ENCODE measurements at places on chromosomes 6 and 20. TPM values are rescaled to one million over a fixed set of nuclear protein-coding genes. Genes with fewer than 3 reads are reported as not detected.

- DNase-seq, result no peak
Measured at GRCh38 chr6:146026873-146027272, 2.0 kb upstream of the GRM1 start.

DNA sequence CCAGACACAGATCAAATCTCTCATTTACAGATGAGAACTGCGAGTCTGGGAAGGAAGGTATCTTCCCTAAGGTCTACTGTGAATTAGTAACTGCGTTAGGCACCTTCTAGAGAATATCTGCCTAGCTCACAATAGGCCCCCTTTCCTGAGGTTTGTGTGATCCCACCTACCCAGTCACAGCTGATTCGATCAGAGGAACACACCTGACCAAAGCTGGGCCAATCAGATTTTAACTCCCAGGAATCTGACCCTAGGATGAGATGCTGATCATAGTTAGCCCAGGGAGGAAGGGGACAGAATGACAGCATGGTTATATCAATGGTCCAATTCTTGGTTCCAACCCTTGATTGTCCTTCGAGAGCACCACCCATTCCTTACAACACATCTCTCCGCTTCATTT, 7.4 kb upstream of the CCDC167 start:
- DNase-seq, result no peak

DNA sequence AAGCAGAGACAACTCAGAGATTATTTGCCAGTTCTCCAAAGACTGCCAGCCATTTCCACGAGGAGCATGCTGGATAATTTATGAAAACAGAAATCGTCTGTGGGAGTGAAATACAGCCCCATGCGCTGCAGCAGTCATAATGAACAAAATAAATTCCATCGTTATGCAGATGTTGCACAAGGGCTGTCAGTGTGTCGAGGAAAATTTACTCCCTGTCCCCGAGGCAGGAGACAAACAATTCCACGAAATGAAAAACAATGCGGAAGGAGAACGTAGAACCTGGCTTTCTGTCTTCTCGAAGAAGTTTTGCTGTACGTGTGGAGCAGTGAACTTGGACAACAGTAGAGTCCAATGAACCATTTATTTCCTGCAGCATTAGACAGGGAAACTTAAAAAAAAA, 399.4 kb downstream of the CD83 start:
- DNase-seq, result no peak

DNA sequence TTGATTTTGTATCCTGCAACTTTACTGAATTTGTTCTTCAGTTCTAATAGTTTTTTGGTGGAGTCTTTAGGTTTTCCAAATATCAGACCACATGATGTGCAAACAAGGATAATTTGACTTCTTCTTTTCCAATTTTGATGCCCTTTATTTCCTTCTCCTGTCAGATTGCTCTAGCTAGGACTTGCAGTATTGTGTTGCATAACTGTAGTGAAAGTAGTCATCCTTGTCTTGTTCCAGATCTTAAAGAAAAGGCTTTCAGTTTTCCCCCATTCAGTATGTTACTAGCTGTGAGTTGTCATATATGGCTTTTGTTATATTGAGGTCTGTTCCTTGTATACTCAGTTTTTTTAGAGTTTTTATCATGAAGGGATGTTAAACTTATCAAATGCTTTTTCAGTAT, 4.6 kb downstream of the MICB start:
- DNase-seq, result no peak

DNA sequence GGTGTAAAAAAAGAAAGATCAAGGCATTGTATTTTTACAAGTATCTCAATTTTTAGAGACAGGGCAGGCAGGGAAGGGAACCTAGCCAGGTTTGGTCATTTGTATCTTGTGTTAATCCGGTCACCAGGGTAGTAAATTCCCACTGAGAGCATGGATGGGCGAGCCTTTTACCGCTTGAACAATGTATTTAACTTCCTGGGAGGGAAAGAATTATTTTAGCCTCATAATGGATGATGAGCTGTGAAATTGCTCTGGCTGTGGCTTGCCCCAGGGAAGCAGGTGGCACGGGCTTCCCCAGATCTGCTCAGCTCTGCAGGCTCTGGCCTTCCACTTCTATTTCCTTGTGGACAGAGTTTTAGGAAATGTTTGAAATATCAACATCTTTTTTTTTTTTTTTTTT, 72.9 kb downstream of the TOX2 start:
- DNase-seq, result no peak

DNA sequence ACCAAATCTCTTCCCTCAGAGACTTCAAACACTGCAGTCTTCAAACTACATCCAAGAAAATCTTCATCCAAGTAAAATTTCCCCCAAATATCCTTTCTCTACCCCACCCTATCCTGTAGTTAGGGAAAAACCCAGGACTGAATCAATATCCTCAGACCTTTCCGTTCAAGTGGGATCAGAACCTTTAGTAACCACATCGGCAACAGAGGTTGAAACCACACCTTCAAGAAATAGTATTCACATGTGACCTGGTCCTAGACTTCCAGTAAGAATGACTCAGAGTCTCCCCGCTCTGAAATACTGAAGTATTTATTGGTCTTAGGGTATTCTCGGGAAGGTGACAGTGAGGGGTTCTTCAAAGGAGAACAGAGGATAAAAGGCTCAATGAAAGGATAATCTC, 8.7 kb downstream of the HLA-DPA1 start:
- no peak for DNase-seq

DNA sequence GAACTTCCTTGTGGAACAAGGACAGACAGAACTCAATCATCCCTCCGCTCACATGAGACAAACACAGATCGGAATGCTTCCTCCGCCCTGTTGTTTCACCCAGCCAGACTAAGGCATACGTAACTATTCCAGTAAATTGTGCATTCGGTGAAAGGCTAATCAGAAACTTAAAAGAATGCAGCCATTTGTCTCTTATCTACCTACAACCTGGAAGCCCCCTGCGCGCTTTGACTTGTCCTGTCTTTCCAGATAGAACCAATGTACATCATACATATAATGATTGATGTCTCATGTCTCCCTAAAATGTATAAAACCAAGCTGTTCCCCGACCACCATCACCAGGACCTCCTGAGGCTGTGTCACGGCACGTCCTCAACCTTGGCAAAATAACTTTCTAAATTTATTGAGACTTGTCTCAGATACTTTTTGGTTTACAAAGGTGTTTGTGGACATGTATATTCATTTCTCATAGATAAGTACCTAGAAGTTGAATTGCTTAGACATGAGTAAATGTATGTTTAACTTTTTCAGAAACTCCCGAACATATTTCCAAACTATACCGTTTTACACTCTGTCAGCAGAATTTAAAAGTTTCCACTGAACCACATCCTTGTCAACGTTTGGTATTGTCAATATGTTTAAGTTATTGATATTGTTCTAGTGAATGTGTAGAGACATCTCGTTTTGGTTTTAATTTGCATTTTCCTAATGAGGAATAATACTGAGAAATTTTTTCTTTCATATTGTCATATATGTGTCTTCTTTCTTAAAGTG, 197.6 kb upstream of the THBS2 start:
- no peak for DNase-seq

DNA sequence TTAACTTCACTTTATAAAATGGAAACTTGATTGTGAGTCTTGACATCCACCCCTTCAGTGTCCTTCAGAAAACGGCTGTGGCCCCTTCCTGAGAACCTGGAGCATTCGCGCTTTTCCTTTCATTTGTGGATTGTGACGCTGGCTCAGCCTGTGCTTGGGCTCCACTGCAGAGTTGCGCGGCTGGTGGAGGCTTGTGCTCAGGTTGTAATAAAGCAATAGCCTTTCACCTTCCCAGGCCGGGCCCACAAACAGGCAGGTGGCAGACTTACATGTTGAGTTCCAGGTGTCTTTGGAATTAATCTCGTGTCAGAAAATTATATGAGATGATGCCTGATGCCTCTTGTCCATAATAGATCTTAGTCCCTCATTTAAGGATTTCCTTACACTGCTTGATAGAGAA, 199.9 kb downstream of the CDH4 start:
- DNase-seq, result peak; percentile 71

- DNase-seq, result no peak
Measured at GRCh38 chr6:154292066-154292465, 64.5 kb downstream of the IPCEF1 start.

GRCh38 chr20:35511814-35512420, 17.5 kb downstream of the C20orf173 start:
- no peak for DNase-seq

DNA sequence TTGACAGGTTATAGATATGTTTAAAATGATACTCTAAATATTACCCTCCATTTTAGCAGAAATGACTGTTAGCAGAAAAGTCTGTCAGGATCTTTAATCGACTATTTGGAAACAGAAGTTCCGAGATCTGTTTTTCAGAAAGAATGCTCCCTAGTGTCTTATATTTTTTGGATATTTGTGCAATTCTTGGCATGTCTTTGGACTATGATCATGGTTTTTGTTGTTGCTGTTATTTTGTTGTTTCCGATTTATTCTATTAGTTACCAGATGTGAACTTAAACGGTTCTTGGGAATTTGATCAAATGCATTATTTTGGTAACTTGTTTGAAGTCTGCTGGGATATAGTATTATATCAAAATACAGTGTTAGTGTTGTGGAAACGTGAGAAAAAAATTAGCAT, 106.4 kb upstream of the CEP162 start:
- DNase-seq, result no peak

DNA sequence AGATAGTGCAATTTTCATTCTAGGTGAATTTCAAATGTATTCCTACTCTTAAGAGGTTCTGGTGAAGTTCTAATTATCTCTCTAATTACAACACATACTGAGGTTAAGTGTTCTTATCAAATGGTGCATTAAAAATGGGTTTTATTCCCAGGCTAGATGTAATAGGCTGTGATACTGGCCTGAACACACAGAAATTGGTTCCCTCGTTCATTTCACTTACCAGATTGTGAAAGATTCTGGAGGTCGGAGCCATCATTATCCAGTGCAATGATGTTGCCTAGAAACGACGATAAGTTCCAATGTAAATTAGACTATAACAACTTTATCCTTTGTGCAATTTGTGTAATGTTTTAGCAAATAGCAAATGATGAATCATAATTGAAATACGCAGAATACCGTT, 172.6 kb upstream of the SOX4 start:
- no peak for DNase-seq

DNA sequence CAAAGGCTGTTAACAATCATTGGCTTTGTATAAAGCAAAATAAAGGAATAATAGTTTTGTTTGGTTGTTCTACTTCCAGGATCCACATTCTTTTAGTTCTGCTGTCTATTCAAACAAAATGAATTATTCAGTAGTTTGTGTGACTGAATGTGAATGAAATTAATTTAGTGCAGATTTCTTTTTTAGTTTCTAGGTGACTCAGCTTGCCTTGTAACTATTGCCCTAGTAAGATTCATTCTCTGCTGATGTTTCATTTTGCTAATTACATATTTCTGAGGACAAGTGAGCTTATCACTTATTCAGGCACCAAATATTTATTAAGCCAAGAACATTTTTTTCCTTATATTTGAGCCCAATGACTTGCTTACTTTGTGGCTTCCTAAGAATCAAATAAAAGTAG, 46.5 kb upstream of the RIPOR2 start:
- no peak for DNase-seq

DNA sequence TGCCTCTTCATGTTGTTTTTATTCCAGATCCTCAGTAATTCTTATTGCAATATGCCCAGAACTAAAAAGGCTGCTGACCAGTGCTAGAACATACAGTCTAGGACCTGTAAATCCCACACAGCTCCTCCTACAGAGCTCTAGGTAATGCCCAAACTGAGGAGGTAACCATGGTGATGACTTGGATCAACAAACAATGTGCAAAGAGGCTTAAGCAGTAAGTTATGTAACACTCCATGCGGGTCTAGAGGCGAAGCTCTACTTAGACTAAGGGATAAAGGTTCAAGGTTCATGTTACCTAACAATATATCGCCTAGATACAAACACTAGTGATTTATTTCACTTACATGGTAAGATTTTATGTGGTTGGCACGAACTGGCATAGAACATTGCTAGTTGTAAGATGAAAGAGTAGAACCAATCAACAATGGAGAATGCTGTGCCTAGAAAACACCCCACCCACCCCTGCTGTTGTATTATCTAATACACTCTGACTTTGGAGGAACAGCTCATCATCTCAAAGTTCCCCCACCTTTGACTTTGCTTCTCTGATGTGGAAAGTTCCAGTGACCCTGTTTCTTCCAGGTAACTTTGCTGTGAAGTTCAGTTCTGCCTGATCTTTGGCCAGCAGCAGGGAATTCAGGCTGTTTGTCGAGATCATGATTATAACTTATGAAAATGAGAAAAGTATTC, 242.4 kb downstream of the ALDH8A1 start:
- no peak for DNase-seq

DNA sequence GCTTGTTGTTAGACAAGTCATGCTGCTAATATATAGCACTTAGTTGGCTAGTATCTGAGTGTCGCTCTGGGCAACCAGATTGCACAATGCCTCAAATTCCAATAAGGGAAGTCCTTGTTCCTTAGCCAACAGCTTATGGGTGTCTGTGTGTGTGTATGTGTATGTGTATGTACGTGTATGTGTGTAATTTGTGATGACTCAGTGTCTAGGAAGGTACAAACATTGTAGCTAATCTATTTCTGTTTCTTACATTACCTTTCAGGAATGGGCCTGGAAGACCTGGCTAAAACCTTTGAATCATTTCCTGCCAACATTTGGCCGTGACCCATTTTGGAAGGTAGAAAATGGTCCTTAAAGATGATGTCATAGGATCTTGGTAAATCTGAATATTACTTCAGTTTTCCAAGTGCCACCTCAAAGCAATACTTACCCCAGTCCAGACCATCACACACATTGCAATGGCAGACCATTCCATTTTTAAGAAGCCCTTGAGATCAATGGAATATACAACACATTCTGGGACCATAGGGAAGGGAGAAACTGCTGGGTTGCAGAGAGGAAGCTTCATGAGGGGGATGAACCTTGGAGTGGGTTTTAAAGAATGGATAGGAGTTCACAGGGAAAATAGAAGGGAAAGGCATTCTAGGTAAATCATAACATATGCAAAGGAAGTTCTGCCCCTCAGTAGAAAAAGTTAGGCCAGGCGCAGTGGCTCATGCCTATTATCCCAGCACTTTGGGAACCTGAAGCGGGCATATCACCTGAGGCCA, 25.1 kb downstream of the NEDD9 start:
- DNase-seq, result no peak

DNA sequence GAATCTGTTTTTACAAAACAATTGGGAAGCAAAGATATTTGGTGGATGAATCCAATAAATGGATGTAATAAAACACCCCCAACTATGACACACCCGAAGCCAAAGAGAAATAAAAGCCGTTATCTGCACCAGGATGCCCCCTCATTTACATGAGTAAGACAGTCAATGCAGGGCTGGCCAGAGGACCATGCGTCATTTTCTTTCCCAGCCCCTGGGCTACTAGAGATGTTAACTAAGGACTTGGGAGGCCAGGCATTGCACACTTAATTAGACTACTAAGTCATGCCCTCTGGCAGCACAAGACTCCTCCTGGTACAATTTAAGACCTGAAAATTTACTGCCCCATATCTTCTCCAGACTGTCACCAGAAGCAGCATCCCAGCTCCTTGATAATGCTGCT, 3.2 kb downstream of the LEMD2 start:
- DNase-seq, result no peak

Gene IPCEF1
- 1.5 TPM for total RNA-seq

Gene SMOC2
- total RNA-seq, result 46.3 TPM

Gene SNAP25
- 0.29 TPM for total RNA-seq

Gene GNMT
- 0.61 TPM for total RNA-seq

Gene RBPJL
- not detected for total RNA-seq

Gene C20orf144
- total RNA-seq, result not detected

Gene SIRT5
- total RNA-seq, result 8.8 TPM

Gene RAET1E
- total RNA-seq, result 0.29 TPM

Gene KCNB1
- 43.0 TPM for total RNA-seq

Gene SRSF12
- total RNA-seq, result 1.5 TPM
